Adipose tissue (tissue), 3 donors: ENCODE measurements at places on chromosomes 2 and 18. TPM values are rescaled to one million over a fixed set of nuclear protein-coding genes. Genes with fewer than 3 reads are reported as not detected.

CHRND gene
- polyA plus RNA-seq = 0.03 TPM

GREB1 gene
- 1.1 TPM for polyA plus RNA-seq

FOXD4L1 gene
- 0.11 TPM for polyA plus RNA-seq

SERPINB10 gene
- polyA plus RNA-seq = 0.90 TPM

ARHGAP15 gene
- polyA plus RNA-seq = 8.7 TPM

MEP1B gene
- 0.02 TPM for polyA plus RNA-seq

CRYGC gene
- not detected for polyA plus RNA-seq

LRP2 gene
- 0.48 TPM for polyA plus RNA-seq

CRYGD gene
- not detected for polyA plus RNA-seq

TANC1 gene
- 8.4 TPM for polyA plus RNA-seq

MBD5 gene
- polyA plus RNA-seq = 4.5 TPM

NEU2 gene
- not detected for polyA plus RNA-seq

KCNIP3 gene
- 14.1 TPM for polyA plus RNA-seq

UPP2 gene
- polyA plus RNA-seq = not detected

STAMBP gene
- polyA plus RNA-seq = 18.1 TPM
